ENCODE measurements at places on chromosomes 1 and 21.

DNA sequence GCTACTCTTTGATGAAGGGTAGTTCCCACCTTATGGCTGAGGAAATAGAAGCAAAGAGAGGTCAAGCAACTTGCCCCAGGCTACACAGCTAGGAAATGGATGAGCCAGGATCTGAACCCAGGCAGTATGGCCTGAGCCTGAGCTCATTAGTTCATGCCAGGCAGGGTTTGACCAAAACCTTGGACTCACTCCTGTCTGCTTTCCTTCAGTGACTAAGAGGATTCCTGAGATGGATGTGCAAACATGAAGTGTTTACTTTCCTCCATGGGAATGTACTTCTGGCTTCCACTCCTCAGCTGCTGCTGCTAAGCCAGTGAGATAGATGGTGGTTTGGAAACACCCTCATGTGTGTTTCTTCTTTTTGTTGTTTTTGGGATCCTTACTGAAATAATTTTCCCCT lies 35.1 kb upstream of the ERRFI1 start:
- peak; percentile 96 for DNase-seq

- no peak for DNase-seq
Observed at GRCh38 chr1:20361805-20362381, 71.2 kb downstream of the VWA5B1 start.

DNA sequence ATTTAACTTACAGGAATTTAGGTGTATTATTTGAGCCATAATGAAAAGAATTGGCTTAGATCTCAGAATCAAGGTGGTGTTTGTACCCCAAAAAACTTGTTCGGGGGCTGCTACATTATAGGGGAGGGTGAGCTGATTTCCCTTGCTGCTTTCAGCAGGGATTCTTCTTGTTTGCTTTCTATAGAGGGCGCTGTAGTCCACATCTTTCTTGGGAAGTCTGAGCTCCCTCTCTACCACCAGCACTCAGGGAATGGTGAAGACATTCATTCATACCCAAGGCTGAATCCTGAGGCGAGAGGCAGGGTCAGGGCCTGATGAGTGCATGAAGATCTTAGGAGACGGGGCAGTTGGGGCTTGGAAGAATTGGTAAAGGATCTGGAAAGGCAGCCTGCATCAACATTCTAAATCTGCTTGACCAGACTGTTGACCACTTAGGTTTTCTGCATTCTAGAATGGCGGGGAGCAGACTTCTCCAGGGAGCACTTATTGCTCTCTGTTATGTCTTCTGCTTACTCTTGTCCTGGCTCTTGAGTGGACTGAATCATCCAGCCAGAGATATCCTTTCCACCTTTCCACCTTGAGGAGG lies 18.9 kb downstream of the SPATA46 start:
- no peak for DNase-seq

DNA sequence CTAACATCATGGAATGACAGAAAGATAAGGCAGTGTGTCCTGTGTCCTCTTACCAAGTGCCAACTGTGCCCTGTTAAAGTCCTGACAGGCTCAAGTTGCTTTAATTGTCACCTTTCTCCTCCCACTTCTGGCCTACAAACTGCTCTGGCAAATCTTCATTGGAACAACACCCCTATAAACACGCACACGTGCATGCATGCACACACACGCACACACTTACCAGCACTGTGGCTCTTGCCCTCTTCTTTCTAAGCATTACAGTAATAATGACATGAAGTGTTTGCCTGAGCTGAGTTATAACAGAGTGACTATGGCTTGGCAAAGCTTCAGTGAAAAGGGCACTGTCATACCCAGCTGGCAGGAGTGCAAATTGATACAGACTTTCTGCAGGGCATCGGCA lies 82.3 kb upstream of the SYT6 start:
- no peak for DNase-seq

DNA sequence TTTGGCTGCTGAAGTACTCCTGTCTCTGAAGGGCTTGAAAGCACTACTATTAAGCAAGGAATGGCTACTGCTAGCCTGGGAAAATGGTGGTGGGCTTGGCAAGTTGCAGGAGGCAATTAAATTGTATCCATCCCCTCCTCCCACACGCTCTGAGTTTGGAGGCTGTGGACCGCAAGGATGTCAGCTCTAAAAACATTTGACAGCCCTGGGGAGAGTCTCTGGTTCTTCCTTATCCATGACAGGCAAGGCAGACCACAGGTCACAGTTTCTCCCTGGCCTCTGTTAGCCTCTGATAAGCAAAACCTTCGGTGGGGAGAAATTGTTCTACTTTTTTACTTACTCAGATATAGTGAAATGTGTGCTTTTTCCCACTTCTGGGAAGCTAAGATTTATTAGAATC lies 46.6 kb downstream of the S1PR1 start:
- no peak for DNase-seq

GRCh38 chr1:25487628-25488027 lies 55.8 kb upstream of the LDLRAP1 start:
- DNase-seq = no peak

GRCh38 chr21:25370311-25370744 lies 237.0 kb downstream of the MRPL39 start:
- DNase-seq = peak; percentile 93

GRCh38 chr21:33642896-33643657 lies 776 bp downstream of the ITSN1 start:
- DNase-seq = no peak

- no peak for DNase-seq
Observed at GRCh38 chr21:43854773-43855633, 10.0 kb upstream of the AGPAT3 start.

GRCh38 chr1:184622136-184622823 lies 132.4 kb downstream of the EDEM3 start:
- peak; percentile 89 for DNase-seq

DNA sequence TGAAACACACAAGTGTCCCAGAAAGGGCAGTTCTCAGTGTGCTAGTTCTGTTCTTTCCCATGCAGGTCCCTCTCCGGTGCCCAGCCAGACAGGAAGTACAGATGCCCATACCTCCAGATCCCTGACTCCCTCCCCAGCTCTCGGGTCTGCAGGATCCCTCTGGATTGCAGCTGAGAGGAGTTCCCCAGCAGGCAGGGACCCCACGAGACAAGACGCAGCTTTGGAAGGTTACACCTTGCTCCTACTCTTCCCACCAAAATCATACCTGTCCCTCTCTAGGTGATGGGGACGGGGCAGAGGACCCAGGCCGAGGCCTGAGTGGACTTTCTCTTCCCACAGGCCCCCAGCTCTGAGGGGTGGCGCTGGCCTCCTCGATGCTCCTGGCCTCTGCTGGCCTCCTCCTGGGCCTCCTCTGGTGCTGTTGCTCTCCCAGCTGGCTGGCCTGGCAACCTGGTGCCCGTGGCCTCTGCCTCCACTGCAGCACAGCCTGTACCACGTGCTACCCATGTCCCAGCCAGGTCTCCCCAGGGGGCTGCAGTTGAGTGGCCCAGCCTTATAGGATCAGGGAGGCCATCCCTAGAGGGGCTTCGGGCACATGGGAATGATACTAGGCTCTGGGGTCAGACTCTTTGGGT lies 9.4 kb downstream of the LDLRAD2 start:
- no peak for DNase-seq

- DNase-seq = no peak
Observed at GRCh38 chr1:5861871-5862825, 130.1 kb downstream of the NPHP4 start.

- DNase-seq = no peak
Observed at GRCh38 chr1:201954263-201955008, 867 bp upstream of the TIMM17A start.

GRCh38 chr1:66177510-66177909 lies 356.4 kb upstream of the SGIP1 start:
- DNase-seq = no peak

GRCh38 chr1:161258439-161259344 lies at the start of gene PCP4L1:
Gene PCP4L1 (plus strand): TSS chr1:161258745. CDS start chr1:161258975, 230 bp downstream.
- no peak for DNase-seq

- DNase-seq = no peak
Observed at GRCh38 chr1:109641861-109642260, 14.0 kb upstream of the GSTM4 start.

DNA sequence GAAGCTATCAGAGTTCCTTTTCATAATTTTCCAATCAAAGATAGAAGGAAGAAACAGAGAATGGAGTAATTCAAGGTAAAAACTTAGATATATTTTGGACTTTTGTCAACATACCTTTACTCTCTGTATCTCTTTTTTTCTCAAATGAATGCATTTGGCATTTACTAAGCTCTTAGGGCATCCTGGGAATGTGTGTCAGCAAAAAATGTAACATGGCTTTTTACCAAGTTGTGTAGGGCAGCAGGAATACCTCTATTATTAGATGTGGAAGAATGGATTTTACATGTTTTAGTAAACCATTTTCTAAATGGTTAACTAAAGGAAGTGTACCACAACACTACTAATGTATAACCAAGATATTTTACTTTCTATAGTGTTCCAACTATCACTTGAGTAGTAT lies 4.2 kb upstream of the COL11A1 start:
- DNase-seq = no peak

DNA sequence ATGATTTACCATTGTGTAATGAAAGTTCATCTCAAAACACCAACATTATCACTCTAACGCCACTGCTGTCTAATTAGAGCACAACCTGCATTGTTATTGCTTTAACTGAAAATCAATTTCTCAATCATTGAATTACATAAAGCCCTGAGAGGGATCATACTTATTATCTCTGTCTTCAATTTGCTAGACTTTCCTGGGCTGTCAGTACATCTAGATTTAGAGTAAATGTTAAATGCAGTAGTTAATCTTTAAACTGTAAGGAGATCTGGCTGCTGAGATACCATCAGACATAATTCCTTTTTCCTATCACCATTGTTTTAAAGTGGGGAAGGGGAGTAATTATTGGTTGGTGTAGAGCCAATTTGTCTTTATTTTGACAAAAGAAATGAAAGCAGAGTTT lies 1995.1 kb downstream of the MRPL39 start:
- no peak for DNase-seq

- DNase-seq = no peak
Observed at GRCh38 chr1:161866241-161866640, 100.1 kb downstream of the ATF6 start.

DNA sequence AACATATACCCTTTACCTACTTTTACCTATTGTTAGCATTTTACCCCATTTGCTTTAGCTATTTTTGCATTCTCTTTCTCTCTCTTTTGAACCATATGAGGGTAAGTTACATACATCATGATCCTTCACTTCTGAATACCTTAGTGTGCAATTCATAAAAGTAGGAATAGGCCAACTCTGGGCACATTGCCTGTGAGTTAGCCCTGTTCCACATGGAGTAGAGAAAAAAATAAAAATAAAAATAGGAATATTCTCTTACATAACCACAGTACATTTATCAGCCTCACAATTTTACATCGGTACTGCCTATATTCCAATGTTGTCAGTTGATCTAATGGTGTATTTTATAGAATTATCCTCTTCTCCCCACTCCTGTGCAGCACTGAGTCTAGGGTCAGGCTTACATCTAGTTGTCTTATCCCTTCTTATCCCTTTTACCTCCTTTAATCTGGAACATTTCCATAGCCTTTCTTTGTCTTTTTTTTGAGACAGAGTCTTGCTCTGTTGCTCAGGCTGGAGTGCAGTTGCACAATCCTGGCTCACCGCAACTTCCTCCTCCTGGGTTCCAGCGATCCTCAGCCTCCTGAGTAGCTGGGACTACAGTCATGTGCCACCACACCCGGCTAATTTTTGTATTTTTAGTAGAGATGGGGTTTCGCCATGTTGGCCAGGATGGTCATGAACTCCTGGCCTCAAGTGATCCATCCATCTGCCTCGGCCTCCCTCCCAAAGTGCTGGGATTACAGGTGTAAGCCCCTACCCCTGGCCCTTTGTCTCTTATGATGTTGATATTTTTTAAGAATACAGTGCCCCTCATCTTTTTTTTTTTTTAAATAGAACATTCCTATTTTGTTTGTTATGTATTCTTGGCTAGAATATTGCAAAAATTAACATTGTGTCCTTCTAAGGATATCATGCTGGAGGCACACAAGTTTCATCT lies 11.1 kb upstream of the SLC30A1 start:
- no peak for DNase-seq

DNA sequence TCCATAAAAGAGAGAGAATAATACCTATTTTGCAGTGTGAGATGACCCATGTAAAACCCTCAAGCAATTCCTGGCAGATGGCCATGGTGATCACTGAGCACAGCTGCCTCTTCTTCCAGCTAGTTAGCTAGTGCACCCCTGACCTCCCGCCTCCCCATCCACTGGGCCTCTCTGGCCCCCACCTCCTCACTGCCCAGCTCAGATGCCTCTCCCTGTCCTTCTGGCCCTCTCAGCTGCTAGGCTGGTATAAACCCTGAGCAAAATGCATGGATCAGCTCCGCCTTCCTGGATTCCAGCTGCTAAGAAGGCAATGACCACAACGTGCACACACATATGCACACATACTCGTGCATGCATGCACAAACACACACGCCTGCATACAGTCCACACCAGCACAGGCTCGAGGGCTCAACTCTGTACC lies 117.2 kb downstream of the DMRTB1 start:
- DNase-seq = no peak

DNA sequence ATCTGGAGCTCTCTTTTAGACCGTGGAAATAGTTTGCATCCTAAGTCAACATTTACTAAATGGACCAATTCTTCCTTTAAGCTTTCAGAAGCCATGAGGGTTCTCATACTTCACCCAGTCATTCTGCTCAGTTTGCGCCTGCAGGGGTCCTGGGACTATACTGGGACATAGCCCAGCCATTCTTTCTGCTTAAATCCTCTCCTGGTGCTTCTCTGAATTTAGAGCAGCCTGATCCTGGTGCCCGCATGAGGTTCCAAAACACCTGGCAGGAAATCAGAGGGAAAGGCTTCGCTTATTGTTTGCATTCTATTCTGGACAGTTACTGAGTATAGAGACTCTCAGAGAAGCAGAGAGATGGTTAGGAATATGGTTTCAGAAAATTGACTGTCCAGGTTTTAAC lies 27.0 kb downstream of the TNN start:
- DNase-seq = no peak

GRCh38 chr1:246583448-246584185 lies 17.4 kb downstream of the CNST start:
- peak; percentile 75 for DNase-seq

GRCh38 chr1:226826479-226827261 lies 43.7 kb upstream of the PSEN2 start:
- no peak for DNase-seq

- DNase-seq = no peak
Observed at GRCh38 chr1:61477301-61477700, 247.6 kb downstream of the TM2D1 start.

DNA sequence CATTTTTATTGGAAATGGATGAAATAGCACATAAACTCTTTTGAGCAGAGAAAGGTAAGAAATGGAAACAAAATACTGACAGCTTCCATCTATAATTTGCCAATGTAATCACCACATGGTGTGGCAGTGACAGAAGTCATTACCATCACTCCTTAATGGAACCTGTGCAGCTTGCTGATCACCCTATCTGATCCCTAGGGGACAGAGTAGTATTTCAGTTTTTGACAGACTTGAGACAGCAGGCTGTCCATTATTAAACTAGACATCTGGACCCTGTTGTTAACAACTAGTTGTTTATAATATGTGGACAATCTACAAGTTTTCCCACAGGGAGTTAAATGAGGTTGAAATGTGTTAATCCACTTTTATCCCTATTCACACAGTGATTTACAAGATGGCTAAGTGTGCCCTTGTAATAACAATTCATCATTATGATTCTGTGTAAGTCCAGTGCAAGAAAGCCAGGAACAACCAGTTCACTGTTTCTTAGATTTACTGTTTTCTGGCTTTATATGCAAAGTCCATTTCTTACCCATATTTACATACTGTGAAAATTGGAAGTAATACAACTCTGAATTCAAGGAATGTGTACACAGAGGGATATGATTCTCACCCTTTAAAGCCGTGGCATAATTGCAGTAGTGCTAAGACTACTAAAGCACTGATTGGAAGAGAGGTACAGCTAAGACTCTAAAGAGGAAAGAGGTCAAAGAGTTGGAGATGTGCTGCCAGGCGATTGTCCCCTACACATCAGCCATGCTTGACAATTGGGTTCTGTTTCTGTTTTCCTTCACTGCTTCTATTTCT lies 9.1 kb downstream of the KCNT2 start:
- DNase-seq = no peak
